ENCODE measurements at places on chromosomes 12 and 14. TPM values are rescaled to one million over a fixed set of nuclear protein-coding genes. Genes with fewer than 3 reads are reported as not detected.

DNA sequence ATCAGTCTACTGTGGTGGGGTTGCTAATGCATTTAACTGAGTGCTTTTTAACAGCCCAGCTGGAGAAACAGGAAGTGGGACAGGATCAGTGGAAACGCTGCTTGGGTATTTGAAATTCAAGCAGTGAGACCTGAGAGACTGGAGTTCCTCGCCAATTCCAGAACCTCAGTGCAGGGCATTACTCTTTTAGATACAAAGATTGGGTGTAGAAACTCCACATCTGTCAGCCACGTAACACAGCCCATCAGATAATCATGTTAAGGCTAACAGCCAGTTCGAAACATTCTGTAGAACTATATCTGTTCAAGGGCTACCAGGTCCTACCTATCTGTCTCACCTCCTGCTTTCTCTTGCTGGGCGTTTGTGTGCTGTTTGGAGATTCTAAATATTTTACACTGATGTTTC is 45.5 kb downstream of the RAD52 start:
- DNase-seq = no peak

- no peak for DNase-seq
Observed at GRCh38 chr12:48388460-48388859, 37.7 kb upstream of the ZNF641 start.

- DNase-seq = no peak
Observed at GRCh38 chr12:6443361-6443983, 1.3 kb upstream of the CD27 start.

DNA sequence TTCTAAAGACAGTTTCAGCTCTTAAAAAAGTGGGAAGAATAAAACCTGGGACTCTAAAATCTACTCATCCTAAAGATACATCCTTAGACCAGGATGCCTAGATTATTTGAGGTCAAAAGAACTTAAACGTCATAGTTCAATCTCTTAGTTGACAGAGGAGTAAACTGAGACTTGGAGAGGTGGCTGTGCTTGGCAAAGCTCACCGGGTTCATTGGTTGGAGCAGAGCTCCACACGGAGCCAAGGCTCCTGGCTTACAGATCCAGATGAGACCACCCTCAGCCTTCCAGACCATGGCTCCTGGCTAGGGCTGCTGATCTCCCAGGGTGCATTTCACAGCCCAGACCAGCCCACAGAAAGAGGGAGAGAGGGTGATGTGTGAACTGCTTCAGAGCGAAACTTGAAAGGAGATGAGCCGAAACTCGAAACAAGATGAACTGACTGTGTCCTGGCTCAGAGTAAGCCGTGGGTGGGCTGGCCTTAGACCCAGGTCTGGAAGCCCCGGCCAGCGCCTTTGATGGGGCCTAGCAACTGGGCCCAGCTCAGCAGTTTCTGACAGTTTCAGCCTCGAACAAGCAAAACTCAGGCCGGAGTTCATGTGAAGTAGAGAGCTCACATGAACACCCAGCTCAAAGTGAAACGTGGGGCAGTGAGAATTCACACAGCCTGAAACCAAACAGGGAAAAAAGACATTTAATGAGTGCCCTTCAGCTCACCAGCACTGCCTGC is 1044.8 kb downstream of the BCL11B start:
- no peak for DNase-seq

DNA sequence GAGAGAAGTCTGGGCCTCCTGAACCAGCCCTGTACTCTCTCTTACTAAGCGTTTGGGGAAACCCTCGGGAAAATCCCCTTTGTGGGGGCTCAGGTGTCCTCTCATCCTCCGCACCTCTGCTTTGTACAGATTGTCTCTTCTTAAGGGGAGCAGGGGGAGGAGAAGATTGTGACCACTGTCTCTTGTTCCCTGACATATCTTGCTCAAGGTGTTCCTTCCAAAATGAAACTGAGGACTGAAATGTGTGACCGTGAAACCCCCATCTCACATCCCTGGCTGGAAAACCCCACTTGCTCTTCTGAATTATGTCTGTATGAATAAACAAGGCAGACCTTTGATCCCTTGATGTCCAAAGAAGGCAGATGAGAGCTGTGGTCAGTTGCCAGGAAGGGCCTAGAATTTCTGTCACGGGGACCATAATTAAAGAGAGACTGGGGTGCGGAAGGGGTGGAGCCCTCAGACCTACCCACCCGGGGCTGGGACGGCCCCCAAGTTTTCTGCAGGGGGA is 369.8 kb downstream of the AACS start:
- DNase-seq = no peak

The MYBPC1 gene
- 2.0 TPM for total RNA-seq

The NGB gene
- 1.5 TPM for total RNA-seq

The ART4 gene
- total RNA-seq = 0.09 TPM

The IL31 gene
- not detected for total RNA-seq

The GRIP1 gene
- total RNA-seq = 58.6 TPM

The MAPKAPK5 gene
- total RNA-seq = 48.6 TPM
